ENCODE measurements at places on chromosomes 6 and 20.

- DNase-seq: no peak
Measured at GRCh38 chr20:51050531-51051075, 27.7 kb upstream of the KCNG1 start.

GRCh38 chr20:57211908-57212533 is 54.4 kb downstream of the BMP7 start:
- no peak for DNase-seq

DNA sequence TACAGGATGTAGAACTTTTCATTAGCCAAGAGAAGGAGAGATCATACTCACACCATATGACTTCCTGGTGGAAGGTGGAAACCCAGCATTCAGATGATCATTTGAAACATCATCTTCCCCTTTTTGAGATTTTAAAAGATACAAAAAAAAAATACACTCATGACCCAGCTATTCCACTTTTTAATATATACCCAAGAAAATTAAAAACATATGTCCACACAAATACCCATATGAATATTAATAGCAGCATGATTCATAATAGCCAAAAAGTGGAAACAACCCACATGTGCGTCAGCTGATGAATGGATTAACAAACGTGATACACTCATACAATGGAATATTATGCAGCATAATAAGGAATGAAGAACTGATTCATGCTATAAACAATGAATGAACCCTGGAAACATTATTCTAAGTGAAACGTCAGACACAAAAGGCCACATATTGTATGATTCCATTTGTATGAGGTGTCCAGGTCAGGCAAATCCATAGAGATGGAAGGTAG is 130.0 kb upstream of the SGK1 start:
- no peak for DNase-seq

DNA sequence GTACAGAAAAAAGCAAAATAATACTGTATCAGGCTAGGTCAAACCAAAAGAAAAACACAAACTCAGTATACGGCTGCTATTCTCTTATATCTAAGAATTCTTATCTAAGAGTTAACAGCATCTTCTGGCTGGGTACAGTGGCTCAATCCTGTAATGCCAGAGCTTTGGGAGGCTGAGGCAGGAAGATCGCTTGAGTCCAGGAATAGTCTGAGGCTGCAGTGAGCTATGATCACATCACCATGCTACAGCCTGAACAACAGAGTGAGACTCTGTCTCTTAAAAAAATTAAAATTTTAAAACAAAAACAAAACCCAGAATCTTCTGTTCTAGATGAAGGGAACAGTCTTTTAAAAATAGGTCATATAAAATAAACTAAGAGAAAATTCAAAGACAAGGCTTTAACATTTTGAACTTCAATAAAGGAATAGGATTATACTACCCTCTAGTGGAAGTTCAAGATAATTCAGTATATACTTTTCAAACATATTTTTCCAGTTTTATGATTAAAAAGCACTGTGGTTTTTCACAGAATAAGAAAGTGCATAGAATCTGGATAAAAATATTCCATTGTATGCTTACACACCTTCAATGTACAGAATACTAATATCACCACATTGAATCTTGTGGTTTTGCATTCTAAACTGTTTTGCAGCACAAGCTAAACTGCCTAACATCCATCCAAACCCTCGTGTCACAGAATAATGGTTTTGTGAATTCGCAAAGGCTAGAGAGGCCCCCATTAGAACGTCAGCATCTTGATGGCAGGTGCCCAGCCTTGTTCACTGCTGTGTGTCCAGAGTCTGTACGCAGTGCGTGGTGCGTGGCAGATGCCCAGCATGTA is 39.3 kb downstream of the DTNBP1 start:
- no peak for DNase-seq

DNA sequence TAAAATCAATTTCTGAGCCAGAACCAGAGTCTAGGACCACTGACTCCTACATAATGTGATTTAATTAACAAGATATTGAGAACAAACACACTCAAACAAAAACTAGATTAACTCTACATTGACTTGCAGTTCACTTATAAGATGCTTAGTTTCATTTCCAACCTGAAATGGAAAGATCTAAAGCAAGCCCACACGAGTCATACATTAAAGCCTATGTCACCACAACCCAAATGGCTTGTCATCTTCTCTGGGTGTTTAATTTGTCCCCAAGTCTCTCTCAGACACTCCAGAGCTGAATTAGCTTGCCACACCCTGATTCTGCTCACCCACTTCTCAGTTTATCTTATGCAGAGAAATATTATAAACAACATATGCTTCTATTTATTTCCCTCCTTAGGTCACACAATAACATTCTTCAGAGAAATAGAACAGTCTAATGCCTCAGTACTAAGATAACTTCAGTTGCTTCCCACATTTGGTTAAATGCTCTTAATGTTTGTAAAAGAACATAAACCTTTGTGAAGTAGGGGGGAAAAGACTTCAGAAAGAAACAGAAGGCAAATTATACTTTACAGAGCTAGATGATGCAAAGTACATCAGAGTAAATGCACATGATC is 8.8 kb upstream of the FBXO30 start:
- no peak for DNase-seq

DNA sequence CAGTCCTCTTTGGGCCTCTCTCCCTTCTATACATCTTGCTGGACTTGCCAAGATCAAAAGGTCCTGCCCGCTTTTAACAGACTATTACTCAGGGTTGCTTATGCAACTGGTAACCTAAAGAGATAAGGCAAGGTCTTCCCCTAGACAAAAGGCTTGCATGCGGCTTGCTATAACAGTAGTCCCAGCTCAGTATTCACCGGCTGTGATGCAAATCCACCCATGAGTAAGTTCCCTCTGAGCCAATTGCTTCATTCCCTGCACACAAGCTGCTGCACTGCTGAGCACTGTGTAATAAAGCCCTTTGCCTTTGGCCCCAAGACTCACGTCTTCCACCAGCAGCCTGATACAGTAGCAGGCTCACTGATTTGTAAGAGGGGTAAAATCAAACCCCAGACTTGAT is 363.8 kb downstream of the PRKN start:
- DNase-seq: no peak

DNA sequence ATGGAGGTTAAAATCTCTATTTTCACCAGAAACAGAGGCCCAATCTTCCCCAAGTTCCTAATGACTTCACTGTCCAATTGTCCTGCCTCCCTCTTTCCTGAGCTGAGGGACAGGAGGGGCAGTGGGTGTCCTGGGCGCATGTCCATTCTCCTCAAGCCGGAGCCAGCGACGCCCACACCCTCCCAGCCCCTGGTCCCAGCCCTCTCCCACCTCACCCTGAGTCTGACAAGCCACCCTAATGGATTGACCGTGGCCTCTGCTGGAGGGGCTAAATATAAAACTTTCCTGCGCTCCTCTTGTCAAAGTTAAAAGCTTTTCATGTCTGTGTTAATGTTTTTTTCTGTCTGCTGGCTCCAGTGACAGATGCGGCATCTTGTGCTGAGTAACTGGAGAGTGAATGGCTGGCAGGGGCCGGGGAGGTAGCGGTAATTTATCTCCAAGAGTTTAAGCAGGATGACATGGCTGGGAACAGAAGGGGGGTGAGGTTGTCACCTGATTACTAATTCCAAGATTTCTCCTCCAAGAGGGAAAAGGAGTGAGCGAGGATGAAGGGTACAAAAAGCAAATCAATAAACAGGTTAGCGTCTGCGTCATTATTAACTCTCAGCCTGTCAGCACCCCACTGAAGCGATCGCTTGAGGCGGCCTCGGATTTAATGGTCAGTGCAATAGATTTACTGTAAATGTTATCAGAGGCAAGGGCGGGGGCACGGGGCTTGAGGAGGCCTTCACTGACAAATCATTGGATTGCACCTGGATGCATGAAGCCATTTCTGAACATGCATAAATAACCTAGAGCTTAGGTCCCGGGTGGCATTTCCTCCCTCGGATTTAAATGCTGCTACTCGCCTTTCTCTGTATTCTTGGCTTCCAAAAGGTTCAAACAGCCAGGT is 118.1 kb upstream of the MAFB start:
- DNase-seq: no peak

- no peak for DNase-seq
Measured at GRCh38 chr6:154861825-154862224, 128.6 kb downstream of the SCAF8 start.
